ENCODE measurements at places on chromosomes 5 and 9.

DNA sequence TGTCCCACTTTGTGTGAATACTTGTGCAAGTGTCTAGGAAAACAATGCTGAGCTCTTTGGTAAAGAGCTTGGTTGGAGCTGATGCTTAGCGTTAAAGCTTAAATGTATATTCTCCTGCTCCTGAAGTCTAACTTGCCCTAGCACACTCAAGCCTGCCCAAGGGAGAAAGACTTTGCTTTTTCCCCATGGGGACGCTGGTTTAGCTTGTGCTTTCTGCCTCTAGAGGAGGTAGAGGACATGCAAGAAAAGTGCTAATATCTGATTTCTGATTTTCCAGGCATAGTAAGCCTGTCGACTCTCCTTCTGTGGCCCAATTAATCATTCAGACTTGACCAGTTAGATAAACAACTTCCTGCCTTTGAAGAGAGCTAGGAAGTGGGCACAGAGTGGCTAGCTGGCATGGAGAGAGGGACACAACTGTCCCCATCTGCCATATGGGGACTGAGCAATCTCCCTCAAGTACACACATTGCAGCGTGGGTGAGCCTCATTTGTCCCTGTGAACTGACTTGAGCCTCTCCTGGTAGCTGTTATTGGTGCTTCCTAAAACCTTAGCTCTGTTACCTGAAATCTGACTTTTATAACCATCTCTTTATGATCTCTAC, 348.4 kb downstream of the BRINP1 start:
- no peak for DNase-seq

DNA sequence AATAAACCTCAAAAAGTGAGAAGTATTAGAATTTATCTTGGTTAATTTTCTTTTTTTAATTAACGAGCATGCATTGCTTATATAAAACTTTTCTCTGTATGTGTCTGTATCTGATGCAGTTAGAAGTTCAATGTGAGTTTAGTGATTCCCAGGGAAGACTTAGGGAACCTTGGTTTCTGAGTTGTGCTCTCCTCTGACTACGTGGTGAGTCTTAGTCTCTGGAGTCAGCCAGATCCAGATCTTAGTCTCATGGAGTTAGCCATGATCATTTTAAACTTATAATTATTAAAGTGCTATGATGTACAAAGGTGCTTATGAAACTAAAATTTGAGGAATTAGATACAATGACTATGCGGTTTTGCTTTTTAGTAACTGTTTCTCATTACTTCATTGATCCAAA, 285.3 kb upstream of the DMRT1 start:
- DNase-seq, result peak; percentile 35

- DNase-seq, result no peak
These were observed 53.9 kb upstream of the RORB start for GRCh38 chr9:74443036-74443750.

DNA sequence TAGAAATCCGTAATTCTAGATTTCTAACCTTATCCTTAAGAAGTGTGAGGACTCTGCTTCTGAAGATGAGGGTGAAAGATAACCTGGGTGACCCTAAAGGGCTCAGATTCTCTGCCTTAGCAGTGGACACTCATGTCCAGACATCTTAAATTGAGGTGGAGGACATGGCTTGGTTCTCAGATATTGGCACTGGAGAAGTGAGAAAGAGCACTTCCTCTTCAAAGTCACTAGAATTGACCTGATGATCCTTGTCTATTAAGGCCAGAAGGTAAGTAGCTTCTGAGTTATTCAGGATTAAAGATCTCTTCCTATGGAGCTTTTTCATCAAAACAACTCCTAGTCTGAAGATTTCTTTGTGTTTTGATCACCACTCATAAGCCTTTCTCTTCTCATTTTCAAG, 54.8 kb downstream of the C9 start:
- no peak for DNase-seq

DNA sequence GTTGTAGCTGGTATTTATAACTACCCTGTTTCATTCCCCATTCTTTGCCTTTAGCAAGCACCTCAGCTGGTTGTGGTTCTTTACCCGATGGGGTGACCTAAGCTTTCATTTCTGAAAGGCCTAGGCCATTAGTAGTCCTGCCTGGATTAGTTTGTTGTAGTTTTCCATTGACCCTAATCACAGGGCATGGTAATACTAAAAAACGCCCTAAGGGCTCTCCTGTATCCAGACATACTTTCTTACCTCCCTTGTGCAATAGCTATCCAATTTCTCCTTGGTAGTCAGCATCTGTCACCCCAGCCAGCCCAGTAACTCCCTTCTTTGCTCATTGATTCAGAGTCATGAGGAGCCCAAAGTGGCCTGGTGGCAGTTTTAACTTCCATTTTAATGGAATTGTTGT, 24.0 kb downstream of the TMOD1 start:
- DNase-seq, result peak; percentile 68
